ENCODE measurements at places on chromosomes 13 and 19. TPM values are rescaled to one million over a fixed set of nuclear protein-coding genes. Genes with fewer than 3 reads are reported as not detected.

FGF14 gene
- polyA plus RNA-seq = not detected

SIGLEC7 gene
- 213 TPM for polyA plus RNA-seq

- no peak overlapping the region for H3K4me3 ChIP-seq
- no peaks in the 10 kb centered on the region for H3K36me3 ChIP-seq
- H3K27ac ChIP-seq = no peak overlapping the region
- H3K4me1 ChIP-seq = no peaks in the 10 kb centered on the region
Observed at GRCh38 chr13:91111476-91112200, 235.8 kb upstream of the MIR17HG start.

JAK3 gene
- 43.5 TPM for polyA plus RNA-seq

DNA sequence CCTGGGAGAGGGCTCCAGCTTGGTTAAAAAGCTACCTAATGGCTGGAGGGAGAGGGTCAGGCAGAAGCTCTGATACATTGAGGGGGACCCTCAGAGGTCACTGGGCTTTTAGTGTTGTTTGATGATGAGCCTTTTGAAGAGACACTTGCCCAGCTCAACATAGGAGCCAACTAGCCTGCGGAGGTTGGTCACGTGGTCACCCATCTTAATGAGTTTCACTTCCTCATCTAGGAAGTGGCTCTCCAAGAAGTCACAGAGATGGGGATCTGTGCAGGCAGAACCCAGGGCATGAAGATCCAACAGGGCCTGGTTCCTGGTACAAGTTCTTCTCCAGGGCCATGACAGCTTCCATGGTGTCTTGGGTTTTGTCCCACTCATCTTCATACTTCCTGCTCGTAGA is 33.4 kb downstream of the IPO5 start:
- no peak overlapping the region for H3K27ac ChIP-seq
- H3K4me1 ChIP-seq = no peaks in the 10 kb centered on the region
- H3K27me3 ChIP-seq = no peaks in the 10 kb centered on the region
- DNase-seq = no peak

- no peak overlapping the region for H3K27ac ChIP-seq
Observed at GRCh38 chr13:51113969-51114368, 2.9 kb upstream of the C13orf42 start.
